ENCODE measurements at places on chromosomes 5 and 9.

DNA sequence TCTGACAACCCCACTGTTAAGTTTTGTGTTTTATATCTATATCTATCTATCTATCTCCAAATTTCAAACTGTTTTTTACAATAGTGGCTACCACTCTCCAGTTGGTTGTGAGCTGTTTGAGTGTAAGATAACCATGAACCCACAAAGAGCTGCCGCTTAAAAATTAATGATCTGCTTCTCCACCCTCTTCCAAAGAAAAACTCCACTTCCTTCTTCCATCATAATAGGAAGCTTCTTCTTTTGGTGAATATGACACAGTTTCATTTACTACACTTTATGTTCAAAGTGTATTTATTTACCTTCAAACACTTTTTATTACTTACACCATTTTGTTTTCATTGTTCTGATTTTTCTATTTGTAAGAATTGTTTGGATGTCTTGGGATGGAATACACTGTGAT lies 37.9 kb downstream of the SPZ1 start:
- no peak for DNase-seq

- no peak for DNase-seq
Measured at GRCh38 chr9:117549444-117549843, 134.6 kb upstream of the ASTN2 start.

- DNase-seq: peak; percentile 46
Measured at GRCh38 chr5:153515301-153515700, 24.8 kb downstream of the GRIA1 start.

- DNase-seq: no peak
Measured at GRCh38 chr5:109416882-109417281, 7.1 kb upstream of the PJA2 start.

- peak; percentile 86 for DNase-seq
Measured at GRCh38 chr5:32869216-32869615, 158.1 kb downstream of the NPR3 start.

GRCh38 chr5:90939211-90939610 lies 380.6 kb downstream of the ADGRV1 start:
- no peak for DNase-seq

DNA sequence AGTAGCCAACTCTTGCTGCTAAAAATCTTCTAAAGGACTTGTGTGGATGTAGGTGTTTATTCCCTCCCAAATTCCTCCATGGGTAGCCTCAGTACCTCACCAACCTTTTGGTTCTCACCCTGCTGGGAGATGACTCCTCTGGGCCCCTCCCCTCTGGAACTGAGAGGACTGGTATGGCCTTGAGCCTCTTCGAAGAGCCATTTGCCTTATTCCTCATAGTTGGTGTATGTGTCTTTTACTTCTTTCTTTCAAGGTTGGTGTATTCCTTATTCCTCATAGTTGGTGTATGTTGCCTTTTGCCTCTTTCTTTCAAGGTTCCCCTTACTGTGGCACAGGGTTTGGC lies 48.3 kb downstream of the GNAQ start:
- DNase-seq: no peak

- peak; percentile 30 for DNase-seq
Measured at GRCh38 chr9:134253606-134254205, 72.5 kb upstream of the RXRA start.

- peak; percentile 87 for DNase-seq
Measured at GRCh38 chr5:68730220-68730978, 363.4 kb upstream of the SLC30A5 start.

- no peak for DNase-seq
Measured at GRCh38 chr9:13429301-13430190, 150.1 kb upstream of the MPDZ start.

GRCh38 chr5:68911840-68912690 lies 181.7 kb upstream of the SLC30A5 start:
- DNase-seq: peak; percentile 76

- DNase-seq: no peak
Measured at GRCh38 chr5:93452255-93452654, 128.8 kb downstream of the NR2F1-AS1 start.

- DNase-seq: no peak
Measured at GRCh38 chr5:102341681-102342288, 45.7 kb upstream of the SLCO4C1 start.

DNA sequence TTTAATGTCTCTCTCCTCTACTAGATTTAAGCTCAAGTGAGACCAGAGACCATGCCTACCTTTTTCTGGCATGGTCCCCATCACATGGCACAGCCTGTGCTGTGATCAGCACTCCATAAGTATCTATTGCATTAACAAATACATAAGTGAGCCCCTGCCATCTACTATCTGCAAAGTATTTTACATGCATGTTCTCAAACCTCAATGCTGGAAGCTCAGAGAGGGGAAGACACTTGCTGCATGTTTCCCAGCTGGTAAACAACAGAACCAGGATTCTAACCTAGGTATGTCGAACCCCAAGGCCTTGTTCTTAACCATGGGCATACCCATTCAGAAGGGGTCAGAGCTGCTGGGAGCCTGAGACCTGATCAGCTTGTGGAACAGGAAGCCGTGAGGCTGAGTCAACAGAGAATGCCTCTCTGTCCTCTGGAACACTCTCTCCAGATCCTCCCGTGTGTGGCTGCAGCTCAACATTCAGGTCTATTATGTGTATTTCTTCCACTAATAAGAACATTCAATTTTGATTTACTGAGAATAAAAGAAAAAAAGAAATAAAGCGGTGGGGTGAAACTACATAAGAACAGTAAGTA lies 232.5 kb upstream of the MSX2 start:
- DNase-seq: no peak

DNA sequence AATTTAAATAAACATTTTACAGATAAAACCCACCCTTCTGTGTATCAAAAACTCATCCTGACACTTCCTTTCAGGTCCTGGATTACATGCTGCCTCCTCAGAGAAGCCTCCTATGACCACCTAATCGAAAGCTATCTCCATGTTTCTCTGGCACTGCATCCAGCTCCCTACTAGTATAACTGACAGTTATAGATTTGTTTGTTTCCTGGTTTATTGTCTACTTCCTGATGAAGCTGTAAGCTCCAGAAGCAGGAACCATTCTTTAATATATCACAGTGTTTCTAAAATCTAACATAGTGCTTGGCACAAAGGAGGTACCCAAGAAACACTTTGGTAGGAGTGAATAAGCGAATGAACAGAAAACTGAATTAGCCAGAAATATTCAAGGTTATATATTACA lies 270.4 kb downstream of the EFNA5 start:
- DNase-seq: no peak

Measured in fibroblast of lung (primary cell).